BJ (cell line): ENCODE measurements at places on chromosomes 11 and 22.

- DNase-seq = no peak
Measured at GRCh38 chr22:40451210-40451609, 80.8 kb downstream of the SGSM3 start.

DNA sequence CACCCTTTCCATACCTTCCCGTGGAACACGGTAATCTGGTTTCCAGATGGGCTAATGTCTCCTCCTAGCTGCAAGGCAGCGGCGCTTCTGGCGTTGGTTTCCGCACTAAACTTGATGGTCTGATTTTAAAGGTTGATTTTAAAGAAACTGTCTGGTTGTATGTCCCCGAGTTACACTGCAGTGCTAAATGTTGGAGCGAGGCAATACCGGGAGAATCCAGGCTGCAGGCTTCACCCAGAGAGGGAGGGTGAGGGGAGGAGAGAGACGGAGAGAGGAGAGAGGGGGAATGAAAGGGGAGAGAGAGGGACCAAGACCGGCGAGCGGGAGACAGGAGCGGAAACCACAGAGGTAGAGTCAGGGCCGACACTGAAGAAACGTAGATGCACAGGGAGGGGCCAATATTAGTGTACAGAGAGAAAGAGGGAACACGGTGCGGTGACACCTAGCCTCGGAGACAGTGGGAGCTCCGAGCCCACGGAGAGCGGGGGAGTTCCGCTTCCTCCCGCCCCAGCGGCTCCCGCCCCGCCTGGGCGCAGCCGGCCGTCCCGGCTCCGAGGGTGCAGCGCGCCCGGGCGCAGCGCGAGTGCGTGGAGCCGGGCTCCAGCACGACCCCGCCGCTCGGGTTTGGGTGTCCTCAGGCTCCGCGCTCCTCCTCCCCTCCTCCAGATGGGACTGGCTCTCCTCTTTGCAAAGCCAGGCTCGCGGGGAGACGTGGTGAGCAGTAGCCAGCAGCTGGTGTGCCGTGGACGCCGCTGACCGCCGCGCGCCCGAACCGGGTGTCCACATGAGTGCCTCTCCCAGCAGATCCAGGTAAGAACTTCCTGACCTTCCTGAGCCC lies 71.9 kb upstream of the GRAMD1B start:
- no peak for DNase-seq

- DNase-seq = no peak
Measured at GRCh38 chr11:21614961-21615360, 577.9 kb upstream of the ANO5 start.

DNA sequence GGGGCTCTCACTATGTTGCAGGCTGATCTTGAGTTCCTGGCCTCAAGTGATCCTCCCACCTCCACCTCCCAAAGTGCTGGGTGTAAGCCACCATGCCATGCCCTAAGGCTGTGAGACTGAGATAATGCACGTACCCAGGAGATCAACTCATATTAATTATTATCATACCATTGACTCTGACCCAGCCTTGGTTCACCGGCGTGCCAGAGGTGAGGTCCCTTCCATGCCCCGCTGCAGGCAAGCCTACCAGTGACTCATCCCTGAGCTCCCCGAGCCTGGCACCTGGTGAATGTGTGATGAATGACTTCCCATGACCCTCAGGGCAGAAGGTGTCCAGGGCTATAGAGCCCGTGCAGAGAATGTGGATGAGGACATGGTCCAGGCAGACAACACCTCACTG lies 12.1 kb downstream of the GAL3ST1 start:
- no peak for DNase-seq

DNA sequence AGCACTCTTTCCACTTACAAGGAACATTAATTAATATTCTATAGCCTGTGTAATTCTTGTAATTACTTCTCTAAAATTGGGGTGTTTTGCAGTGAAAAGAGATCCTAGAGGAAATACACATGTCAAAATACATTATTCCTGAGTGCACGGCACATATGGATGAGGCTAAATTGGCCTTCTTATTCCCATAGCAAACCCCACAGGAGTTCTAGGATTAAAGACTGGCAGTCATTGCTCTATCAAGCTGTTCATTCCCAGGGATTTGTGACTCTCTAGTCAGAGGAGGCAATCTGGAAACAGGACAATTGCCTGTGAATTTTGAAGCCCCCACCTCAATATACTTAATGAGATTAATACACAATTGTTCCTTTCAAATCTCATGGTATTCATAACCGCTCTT lies 145.9 kb upstream of the OPCML start:
- DNase-seq = no peak

- DNase-seq = no peak
Measured at GRCh38 chr22:20179455-20180244, 28.8 kb upstream of the CCDC188 start.

- DNase-seq = no peak
Measured at GRCh38 chr11:45182902-45183301, 36.5 kb downstream of the PRDM11 start.

GRCh38 chr11:97854877-97855276 lies 1165.9 kb upstream of the CNTN5 start:
- DNase-seq = no peak

DNA sequence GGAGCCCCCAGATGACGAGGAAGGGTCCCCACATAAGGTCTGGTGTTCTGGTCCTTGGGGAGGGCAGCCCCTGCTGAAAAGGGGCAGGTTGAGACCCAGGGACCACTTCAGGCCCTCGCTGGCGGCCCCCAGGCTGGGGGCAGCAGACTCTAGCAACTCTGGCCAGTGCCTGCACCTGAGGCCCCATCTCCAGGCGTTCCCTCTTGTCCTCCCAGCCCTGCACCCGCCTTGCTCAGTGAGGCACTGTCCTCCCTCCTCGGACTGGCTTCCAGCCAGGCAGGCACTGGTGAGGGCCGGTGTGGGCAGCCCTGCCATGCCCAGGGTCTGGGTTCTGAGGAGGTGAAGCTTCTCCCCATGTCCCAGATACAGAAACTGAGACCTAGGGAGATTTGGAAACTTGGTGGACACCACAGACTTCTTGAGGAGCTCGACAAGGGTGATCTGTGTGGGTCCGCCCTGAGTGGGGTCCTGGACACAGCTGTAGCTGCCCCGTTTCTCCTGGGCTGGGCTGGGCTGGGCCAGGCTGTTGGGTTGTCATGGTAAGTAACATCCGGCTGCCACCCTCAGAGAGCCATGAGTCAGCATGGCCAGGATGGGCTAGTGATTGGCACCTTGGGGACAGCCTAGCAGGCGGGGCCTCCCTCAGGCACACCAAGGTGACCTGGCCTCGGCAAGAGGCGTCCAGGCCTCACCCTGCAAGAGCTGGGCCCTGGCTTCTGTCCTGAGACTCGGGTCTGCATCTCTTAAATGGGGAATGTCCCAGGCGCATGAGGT lies 11.1 kb upstream of the PHLDA2 start:
- no peak for DNase-seq

DNA sequence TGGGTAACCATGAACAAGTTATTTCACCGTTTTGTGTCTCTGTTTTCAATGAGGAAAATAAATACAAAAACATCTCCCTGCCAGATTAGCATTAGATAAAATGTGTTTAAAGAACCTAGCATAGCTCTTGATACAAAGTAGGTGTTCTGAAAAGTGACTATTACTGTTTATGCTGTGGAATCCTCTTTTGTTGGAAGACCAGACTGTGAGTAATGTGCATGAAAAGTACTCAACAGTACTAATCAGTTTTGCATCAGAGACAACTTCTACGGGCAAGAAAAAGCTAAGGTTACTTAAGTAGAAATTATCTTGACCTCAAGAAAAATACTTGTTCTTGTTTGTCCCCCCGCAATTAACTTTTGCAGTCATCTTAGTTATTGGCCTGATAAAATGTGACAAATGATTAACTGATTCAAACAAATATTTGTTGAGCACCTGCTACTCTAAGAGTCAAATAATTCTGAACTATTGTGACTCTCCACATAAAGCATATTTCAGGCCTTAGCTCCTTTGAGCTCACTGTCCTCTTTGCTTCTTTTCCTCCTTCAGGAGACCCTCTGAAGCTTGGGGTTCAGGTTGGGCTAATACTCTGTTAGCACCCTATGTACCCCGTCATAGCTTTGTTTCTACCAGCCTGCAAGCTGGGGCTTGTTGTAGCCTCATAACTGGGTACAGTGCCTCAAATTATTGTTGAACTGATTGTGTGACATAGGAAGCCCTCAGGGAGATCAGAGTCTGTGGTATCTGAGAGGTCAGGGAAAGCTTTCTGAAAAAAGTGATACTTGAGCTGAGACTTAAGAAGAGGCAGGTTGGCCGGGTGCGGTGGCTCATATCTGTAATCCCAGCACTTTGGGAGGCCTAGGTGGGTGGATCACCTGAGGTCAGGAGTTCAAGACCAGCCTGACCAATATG lies 24.5 kb downstream of the DIXDC1 start:
- no peak for DNase-seq

DNA sequence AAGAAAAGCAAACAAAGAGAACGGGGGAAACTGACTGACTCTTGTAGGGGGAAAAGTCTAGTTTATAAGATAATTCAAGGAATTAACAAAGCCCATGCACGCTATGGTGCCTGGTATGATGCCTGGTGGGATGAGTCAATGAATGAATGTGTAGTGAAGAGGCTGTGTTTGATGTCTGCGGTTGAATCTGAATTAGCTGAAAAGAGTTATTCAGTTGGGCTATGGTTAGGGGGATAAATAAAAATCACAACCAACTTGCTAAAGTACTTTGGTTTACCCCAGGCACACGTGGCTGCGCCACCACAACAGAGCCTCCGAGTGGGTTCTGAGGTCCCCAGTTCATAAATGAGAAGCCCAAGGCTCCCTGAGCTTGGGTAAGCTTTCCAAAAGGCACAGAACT lies 369.3 kb upstream of the SYN3 start:
- DNase-seq = no peak

- DNase-seq = no peak
Measured at GRCh38 chr11:106466521-106467080, 389.1 kb downstream of the AASDHPPT start.

DNA sequence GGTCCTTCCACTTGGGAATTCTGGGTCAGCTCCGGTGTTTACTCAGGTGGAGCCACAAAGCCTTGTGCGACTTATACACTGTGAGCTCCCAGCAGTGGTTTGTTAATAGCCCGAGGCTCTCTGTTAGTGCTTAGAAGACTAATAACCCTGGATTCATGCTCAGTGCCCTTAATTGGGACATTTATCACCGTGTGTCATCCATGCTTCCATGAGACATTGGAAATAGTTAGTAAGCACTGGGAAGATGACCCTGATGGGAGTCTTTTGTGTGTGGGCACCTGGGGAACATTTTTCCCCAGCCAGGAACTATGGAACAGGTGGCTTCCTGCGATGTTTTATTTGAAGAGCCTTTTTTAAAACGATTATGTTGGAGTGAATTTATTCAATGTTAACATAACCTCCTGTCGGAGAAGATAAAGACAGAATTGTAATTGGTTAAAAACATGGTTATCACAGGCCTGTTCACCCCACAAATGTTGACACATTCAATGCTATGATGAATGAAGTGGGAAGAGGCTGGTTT lies 188.9 kb downstream of the MYO18B start:
- no peak for DNase-seq

GRCh38 chr22:49111085-49111484 lies 716.6 kb downstream of the BRD1 start:
- no peak for DNase-seq

DNA sequence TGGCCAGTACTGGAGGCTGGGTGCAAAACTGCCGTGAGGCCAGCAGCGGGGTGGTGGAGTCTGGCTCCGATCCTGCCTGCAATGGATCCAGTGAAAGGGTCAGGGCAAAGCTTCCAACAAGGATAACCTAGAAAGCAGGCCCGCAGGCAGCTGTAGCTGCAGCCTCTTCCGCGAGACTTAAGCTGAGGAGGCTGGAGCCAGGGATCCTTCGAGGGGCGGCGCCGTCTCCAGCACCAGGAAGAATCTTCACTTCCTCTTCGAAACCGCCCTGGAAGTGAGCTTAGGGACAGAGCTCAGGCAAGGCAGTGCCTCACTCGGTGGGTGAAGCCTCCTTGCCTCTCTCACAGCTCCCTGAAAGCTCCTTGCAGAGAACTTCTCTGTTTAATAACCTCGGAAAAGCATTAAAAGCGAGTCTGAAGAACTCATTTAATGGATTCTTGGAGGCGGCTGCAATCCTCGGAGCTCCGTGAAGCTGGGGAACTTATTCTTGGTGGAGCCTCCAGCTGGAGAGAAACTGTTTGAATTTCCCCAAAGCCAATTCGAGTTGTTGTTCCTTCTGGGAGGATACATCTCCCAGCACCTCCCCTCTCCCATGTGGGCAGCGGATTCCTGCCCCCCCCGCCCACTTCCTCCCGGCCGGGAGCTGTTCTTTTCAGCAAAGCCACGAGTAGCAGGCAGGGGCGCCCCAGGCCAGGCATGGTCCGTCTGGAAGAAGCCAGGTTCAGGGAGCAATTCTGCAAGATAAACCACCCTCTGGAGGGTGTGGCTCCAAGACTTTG lies 169.9 kb downstream of the CTTN start:
- no peak for DNase-seq

DNA sequence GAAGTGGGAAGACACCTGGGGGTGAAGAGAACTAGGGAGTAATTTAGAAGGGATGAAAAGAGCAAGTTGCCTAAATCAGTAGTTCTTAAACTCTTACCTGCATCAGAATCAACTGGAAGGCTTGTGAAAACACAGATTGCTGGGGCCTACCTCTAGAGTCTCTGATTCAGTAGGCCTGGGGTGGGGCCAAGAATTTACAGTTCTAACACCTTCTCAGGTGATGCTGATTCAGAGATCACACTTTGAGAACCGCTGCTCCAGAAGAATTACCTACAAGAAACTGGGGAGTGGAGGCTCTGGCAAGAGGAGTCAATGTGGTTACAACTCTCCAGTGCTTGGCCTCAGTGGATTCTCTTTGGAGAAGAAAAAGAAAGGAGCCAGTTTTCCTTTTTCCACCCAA lies 128.7 kb downstream of the C11orf58 start:
- DNase-seq = no peak

GRCh38 chr22:50703726-50704509 lies 31.3 kb downstream of the SHANK3 start:
- DNase-seq = no peak

DNA sequence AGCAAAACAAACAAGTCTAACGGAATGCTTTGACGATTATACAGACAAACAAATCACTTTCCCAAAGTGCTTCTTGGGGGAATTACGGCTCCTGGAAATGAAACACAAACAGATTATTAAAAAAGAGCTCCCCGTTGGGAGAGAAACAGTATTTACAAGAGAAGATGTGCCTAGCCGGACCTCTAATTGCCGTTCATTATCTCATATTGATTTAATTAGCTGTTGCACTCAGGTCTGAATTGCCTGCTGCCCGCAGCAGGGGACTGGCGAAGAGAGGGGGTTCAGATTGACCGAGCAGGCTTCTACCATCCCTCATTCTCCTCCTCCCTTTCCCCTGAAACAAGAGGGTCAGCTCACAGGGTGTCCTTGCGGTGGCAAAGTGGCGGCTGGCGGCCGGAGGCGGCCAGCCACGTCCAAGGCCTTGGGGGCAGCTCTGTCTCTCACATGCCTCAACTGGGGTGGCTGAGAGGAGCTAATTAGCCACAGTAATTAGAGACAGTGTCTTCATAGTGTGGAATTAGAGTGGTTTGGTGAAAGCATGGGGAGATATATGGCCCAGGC lies 295.1 kb downstream of the MIAT start:
- DNase-seq = no peak

GRCh38 chr22:35089139-35089538 lies 23.2 kb downstream of the ISX start:
- DNase-seq = no peak
